GOT3 (cell line): ENCODE measurements at places on chromosomes 16 and 17.

- no peak for DNase-seq
These were observed 1.0 kb downstream of the SRCIN1 start for GRCh38 chr17:38604479-38605403.

GRCh38 chr17:50668838-50669581 lies 34.3 kb downstream of the ABCC3 start:
- no peak for DNase-seq

- DNase-seq, result no peak
These were observed 253.0 kb downstream of the HS3ST3B1 start for GRCh38 chr17:14553847-14554246.

- DNase-seq, result no peak
These were observed 605 bp downstream of the NLRP1 start for GRCh38 chr17:5583426-5584382.

GRCh38 chr17:9380361-9380760 lies 195.3 kb downstream of the STX8 start:
- DNase-seq, result no peak

- no peak for DNase-seq
These were observed 67.2 kb downstream of the USP22 start for GRCh38 chr17:20975566-20975965.

- DNase-seq, result no peak
These were observed 14.0 kb downstream of the NUPR1 start for GRCh38 chr16:28524681-28525171.

- no peak for DNase-seq
These were observed 13.4 kb downstream of the MSI2 start for GRCh38 chr17:57269598-57270255.

GRCh38 chr17:78399028-78399692 lies 20.7 kb downstream of the PGS1 start:
- no peak for DNase-seq

DNA sequence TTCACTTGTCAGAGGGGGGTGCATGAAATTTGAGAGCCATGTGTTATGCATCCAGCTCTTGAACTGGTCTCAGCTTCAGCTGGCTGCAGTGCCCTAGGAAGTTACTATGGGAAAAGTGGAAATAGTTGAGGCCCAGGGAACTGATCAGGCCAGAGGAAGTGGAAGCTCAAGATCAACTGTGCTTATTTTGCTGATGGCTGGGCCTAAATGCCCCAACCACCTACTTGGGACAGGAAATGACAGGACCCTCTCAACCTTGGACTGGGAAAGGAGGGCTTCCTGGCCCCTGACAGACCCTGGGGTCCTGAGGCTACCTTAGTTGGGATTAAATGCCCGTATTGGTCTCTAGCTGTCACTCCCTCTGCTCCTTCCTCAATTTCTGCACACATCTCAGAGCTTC lies 1.2 kb upstream of the TAOK2 start:
- no peak for DNase-seq

- DNase-seq, result no peak
These were observed 31.0 kb upstream of the PITPNA start for GRCh38 chr17:1593630-1593931.

GRCh38 chr16:89507834-89508590 lies at the start of gene SPG7:
SPG7 (plus strand) TSS chr16:89508403; CDS start chr16:89508418, 15 bp downstream.
- DNase-seq, result peak; percentile 78

- no peak for DNase-seq
These were observed 1.2 kb downstream of the DYNLL2 start for GRCh38 chr17:58084317-58084981.

DNA sequence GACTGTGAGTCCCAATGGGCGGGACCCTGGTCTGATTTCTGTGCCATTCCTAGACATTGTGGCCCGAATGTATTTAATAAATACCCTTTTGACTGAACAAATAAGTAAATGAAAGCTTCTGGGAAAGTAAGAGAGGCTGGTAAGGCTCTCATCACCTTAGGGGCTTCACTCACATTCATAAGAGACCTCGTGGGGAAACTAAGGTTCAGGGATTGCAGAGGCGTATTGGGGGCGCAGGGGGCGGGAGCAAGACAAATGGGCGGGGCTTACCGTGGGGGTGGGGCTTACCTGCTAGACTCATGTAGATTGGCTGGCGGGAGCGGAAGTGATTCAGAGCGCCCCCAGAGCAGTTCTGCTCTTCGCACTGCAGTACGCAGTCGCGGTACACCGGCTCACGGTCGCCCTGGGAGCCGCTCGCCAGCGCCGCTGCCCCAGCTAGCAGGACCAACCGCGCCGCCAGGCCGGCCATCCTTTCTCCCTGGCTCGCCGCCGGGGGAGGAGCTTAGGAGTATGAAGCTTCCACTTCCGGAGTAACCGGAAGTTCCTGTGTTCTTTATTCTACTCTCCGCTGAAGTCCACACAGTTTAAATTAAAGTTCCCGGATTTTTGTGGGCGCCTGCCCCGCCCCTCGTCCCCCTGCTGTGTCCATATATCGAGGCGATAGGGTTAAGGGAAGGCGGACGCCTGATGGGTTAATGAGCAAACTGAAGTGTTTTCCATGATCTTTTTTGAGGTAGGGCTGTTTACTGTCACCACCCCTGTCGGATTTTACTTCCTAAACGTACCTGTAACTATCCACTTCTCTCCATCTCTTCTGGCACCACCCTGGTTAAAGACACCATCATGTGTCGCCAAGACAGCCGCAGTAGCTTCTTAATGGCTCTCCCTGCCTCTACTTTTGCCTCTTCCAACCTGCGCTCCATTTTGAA lies at the start of gene PGAP3:
Gene PGAP3 (minus strand): TSS at position 512 of the 929 bp plus-strand sequence. CDS start 43 bp downstream, at position 469.
- DNase-seq, result peak; percentile 69
